Stimulated activated CD8-positive, alpha-beta memory T cell treated with anti-CD3 and anti-CD28 coated beads, Interleukin-7, amount 100 ng/mL, for 1 hour (primary cell): ENCODE measurements at places on chromosomes 2 and 18.

DNA sequence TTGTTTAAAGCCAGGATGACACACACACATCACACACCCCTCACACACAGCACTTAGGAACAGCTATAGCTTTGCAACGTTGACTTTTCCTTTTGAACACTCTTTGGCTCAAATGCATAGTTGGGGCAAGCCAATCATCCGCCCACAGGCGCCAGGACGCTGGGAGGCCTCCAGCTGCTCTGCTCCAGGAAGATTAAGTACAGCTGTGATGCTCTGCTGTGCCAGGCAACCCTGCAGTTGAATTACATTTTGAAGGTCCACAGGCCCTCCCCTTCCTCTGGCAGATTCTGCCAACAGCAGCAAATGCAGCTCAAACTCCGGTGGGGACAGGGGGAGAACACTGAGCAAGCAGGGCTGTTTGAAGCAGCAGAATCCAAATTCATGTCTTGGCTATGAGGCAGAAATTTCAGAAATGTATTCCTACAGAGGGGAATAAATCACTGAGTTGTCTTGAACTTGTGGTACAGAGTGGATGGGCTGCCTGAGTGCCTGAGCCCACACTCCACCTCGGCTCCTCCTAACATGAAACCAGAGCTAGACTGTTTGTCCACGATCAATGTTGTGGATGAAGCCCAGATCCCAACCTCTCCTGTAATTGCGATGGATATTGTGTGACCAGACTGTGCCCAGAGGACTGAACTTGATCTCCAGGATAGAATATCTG is 86.5 kb upstream of the PPP1CB start:
- no peak for DNase-seq

DNA sequence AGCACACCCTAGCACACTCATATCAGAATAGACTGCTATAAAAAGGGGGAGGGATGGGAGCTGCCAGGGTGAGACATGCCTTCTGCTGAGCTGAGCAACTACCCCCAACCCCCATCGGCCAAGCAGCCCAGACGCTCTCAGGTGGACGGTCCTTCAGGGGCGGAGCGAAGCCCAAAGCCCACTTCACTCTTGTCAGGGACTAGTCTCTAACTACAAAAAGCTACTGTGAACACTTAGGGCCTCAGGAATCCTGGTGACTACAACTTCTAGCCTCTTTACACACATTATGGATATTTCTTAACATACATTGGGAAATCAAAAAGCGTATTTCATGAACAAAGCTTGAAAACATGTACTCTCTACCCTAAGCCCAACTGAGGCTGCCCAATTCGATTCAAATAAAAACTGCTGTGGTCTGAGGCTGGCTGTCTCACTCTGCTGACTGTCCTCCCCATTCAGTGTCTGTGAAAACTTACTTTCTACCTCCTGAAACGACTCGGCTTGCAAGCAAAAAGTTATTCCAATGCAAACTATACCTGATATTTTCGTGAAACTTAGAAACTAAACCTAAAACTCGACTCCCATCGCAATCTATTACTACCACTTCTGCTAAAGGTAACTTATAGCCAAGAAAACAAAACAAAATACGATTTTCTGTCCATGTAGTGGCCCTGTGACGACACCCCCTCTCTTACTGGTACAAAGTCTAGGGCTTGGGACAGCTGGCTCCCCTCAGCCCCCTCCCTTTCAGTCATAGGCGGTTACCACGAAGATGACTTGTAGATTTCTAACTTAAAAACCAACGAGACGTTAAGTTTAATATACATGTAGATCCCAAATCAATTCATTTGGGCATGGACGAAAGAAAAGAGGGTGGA is 1.2 kb downstream of the SERTAD2 start:
- no peak for DNase-seq

DNA sequence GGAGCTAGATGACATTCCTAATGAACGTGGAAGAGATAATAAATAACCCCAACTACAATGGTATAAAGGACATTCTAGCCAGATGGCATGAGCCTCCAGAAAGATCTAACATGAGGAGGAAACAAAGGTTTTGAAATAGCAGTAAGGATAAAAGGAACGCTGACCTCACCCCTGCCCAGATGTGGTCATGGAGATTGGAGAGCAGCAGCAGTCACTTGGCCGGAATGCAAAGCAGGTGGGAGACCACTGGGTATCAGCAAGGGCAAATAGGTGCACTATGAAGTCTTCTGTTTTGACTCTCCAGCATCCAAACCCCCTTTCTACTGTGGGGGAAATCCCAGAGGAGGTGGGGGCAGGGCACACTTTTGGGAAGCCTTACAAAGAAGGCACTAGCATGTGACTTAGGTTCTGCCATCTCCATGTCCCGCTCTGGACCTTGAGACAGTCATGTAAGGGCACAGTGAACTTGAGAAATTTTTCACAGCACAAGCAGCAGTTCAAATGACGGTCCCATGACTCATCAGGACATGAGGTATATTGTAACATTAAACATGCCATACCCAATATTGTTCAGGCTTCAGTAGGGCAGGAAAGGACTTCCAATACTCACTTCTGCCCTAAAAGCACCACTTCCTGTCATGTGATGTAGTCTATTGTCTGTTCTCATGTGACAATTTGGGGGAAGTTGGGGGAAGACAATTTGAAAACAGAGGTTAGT is 55.2 kb downstream of the METTL4 start:
- no peak for DNase-seq

- no peak for DNase-seq
These were observed 81.3 kb upstream of the EPB41L3 start for GRCh38 chr18:5625076-5625475.

DNA sequence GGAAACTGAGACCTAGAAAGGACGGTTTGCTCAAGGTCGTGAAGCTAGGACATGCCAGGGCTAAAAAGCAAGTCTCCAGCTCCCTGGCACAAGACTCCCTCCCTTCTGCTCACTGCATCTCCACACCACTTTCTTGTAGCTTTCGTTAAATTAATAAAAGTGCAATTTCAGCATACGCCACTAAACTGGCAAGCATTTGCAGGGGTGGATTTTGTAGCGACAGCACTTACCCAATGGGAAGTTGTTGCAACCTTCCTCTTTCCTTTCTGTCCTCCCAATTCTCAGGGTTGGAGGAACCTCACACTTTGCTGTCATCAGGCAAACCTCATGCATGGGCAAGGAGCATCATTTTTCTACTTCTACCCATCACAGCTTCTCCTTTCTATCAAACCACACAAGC is 7.4 kb upstream of the RHOB start:
- no peak for DNase-seq

DNA sequence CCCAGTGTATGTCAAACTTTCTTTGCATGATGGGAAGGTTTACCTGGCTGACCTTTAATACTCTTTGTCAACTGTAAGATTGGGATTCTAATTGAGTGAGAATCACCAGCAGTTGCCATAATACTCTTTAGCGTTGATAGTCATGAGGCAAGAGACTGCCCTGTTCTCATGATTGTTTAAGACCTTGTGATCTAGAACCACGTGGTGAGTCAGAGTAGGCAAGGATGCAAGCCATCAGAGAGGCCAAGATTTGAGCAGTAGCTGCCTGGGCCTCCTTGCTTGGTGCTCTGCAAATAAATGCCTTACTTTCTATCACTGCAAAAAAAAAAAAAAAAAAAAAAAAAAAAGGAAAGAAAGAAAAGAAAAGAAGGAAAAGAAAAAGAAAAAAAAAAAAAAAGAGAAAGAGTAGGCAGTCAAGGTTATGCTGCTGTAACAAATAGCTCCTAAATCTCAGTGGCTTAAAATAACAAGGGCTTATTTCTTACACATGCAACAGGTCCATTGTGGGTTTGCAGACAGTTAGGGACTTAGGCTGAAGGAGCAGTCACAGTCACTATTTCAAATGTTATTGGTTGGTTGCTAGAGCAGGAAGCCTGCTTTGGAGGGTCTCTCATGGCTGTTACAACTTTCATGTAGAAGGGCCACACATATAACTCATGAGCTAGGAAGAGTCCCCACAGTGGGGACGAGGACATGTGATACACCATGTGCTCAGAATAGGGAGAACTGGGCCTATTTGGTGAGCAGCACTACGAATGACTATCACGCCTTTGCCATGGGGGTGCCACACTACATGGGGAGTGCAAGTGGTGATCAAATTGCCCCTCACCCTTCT is 21.7 kb downstream of the IL1R2 start:
- no peak for DNase-seq

- no peak for DNase-seq
These were observed 265.3 kb downstream of the CYP26B1 start for GRCh38 chr2:71882236-71882946.

- no peak for DNase-seq
These were observed 36.7 kb downstream of the IL1R2 start for GRCh38 chr2:102028470-102028869.

DNA sequence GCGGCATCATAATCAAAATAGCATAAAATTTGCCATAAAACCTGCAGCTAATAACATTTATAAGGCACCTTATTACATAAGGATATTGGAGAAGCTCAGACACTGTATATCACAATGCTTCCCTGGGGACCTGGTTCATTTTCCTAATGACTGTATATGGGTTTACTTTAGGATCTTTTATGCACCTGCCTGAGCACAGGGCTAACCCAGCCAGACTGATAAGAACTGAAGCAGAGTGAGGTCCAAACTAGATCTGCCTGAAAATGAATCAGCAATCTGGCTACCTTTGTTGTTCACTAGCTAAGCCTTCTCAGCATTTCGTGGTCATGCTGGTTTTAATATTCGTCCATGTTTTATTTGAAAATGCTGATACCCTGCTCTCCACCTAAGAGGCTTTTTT is 1922.3 kb upstream of the CELF4 start:
- DNase-seq, result no peak

- DNase-seq, result no peak
These were observed 421.7 kb downstream of the RNF144A start for GRCh38 chr2:7338961-7339360.

GRCh38 chr2:178297091-178297411 is 102.7 kb downstream of the OSBPL6 start:
- no peak for DNase-seq

DNA sequence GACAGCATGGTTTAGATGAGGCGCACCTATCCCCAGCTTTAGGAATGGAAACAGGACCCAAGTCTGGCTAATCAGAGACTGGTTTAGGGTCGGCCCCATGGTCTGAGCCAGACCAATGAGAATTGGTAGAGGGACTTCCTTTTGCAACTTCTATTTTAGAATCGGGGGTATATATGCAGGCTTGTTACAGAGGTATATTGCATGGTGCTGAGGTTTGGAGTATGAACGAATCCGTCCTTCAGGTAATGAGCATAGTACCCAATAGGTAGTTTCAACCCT is 1.5 kb upstream of the BOLA3 start:
- no peak for DNase-seq

- no peak for DNase-seq
These were observed 1.3 kb downstream of the RASGRP3 start for GRCh38 chr2:33477473-33478468.

DNA sequence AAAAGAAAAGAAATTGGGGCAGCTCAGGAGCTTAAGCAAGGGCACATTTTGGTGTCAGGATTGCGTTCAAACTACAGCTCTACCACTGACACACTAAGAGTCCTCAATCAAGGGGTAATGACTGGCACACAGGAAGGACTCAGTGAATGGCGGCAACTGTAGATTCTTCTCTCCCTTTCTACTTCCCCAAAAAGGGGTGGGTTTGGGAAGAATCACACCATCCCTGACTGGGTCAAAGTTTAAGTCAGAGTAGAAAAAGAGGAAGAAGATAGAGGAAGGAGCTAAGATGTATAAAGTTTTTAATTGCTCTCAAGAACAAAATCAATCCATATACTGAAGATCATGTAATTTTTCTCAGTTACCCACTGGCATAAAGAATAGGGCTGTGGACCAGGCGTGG is 2.6 kb downstream of the NLRC4 start:
- no peak for DNase-seq

GRCh38 chr2:49943944-49944778 is 789.8 kb upstream of the FSHR start:
- DNase-seq, result no peak

DNA sequence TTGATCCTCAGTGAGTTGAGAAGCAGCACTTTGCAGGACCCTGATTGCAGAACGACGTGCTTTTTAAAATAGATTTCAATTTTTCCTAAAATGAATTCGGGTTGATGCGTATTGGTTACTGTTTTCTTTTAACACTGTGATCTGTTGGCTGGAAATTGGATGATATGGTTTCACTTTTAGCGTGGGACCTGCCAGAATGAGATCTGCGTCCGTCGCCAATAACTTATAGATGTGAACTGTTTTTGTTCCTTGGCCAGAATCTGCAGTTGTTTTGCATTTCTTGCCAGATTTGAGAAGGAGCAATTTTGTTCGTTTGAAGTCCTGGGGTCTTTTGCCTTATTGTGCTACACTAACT is 703 bp downstream of the UGGT1 start:
- DNase-seq, result no peak

- no peak for DNase-seq
These were observed 28.0 kb downstream of the SRSF7 start for GRCh38 chr2:38723173-38723572.

DNA sequence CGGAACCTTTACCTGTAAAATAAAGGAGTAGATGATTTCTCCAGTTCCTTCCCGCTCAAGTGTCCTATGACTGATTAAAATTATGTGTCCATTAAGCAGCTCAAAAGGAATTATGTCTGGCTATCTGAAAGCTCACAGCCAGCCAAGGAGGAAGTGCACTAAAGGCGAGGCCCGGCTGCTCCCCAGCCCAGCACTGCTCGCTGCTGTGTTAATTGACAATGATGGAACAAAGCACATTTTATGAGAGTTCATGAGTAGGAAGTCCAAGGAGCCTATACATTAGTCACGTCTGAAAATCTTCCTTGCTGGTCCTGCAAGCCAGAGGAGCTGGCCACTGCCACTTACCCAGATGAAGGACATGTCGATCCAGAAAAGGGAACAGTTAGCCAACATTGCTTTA is 14.3 kb downstream of the TTC32 start:
- no peak for DNase-seq

DNA sequence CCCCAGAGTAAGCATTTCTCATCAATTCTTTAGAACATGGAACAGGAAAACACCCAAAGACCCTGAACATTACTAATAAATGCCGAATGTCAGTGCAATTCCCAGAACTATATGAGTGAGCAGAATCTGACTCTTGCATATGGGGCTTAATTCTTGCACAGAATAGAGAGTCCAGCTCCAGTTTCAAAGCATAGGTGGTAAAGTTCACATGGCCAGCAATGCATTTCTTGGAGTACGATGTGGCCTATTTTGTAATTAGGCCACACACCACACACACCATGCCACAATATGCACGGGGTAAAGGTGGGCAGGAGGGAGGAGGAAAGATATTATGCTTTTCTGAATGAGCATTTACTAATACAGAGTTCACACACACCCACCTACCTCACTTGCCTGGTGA is 56.5 kb downstream of the PLA2R1 start:
- no peak for DNase-seq

GRCh38 chr2:234178330-234179030 is 128.0 kb downstream of the SPP2 start:
- no peak for DNase-seq
